Stimulated activated CD8-positive, alpha-beta memory T cell treated with anti-CD3 and anti-CD28 coated beads, Interleukin-2, amount 100 ng/mL, for 1 hour (primary cell): ENCODE measurements at places on chromosomes 1 and 21.

DNA sequence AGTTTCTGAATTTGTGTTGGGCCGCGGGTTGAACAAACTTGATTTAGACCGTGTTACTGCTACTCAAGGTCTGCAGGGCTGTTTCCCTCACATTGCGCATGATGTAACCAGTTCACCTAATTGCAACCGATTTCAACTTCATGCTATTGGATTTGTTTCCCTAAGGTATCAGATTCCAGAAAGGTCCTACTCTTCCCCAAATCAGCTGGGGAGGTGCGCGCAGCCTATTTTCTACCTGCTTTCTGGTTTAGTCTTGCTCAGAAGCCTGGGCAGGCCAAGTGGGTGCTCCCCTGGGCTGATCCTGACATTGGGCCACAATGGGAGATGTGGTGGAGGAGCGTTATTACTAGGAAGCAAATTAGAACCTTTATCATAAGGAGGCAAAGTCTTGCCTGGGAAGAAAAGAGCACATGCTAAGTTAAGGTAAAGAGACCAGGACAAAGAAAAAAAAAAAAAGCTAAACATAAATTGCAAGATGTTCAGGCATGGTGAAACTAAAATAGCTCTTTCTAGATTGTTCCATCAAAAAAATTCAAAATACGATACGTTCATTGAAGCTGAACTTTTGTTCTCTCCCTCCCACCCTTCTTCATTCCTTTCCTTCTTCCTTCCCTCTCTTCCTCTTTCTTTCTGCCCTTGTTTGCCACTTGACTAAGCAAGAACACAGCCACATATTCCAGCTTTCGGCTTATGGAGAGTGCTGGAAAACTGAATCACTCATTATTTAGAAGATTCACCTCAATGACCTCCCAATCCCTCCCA is 28.8 kb upstream of the TARBP1 start:
- DNase-seq: no peak

- DNase-seq: no peak
These were observed 134.7 kb downstream of the FAM78B start for GRCh38 chr1:166031932-166032571.

- DNase-seq: no peak
These were observed 610 bp downstream of the WDR26 start for GRCh38 chr1:224433701-224434672.

DNA sequence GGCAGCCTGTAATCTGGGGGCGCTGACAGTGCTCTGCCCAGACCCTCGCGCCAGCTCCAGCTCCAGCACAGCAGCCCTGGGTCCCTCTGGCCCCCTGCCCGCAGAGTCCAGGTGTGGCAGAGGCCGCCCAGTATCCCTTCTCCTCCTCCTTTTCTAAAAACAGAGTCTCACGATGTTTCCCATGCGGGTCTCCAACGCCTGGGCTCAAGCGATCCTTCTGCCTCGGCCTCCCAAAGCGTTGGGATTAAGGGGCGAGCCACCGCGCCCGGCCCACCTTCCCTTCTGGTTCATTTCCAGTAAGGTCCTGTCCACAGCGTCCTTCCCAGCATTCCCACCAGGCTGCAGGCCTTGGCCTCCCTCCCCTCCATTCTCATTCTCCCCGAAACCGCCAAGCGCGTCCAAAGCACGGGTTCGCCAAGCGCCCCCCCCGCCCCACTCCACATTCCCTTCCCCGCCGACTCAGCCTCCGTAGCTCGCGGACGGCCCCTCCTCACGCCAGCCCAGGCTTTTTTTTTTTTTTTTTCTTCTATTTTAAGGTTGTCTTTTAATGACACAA is 2.0 kb upstream of the PCBP3 start:
- no peak for DNase-seq

- no peak for DNase-seq
These were observed 39.2 kb upstream of the SERBP1 start for GRCh38 chr1:67469431-67469830.

DNA sequence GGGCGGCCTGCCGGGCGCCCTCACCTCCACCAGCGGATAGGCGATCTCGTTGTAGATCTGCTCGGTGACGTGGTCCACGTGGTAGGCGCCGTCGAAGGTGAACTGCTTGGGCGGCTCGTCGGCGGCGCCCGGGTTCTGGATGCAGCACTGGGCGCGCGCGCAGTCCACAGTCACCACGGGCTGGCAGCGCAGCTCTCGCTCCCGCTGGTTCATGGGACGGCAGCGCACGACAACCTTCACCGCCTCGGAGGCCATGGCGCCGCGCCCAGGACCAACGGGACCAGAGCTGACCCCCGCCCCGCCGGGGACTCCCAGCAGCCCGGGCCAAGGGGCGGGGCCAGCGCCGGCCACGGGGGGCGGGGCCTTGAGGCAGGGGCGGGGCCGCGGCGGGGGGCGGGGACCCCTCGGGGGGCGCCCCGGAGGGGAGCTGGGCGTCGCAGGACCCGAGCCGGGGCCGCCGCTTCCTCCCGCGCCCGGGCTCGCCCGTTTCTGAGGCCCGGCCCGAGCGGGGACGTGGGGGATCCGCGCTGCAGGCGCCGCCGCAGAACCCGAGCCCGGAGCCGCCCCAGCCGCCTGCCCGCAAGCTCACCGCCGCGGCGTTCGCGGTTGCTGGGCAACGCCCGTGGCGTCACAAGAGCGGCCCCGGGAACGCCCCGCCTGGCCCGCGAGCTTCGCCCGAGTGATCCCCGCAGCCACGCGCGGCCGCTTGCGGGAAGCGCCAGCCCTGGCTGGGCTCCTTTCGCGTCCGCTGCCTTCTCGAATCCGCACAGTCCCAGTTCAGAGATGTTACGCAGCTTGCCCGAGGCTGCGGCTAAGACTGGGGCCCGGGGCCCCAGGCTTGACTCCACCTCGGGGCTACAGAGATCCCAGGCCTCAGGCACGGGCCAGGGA is at the start of gene KIF17:
TSS of gene KIF17 (minus strand) at position 556 of the 891 bp plus-strand sequence. CDS start at position 255, 301 bp downstream.
- peak; percentile 34 for DNase-seq

DNA sequence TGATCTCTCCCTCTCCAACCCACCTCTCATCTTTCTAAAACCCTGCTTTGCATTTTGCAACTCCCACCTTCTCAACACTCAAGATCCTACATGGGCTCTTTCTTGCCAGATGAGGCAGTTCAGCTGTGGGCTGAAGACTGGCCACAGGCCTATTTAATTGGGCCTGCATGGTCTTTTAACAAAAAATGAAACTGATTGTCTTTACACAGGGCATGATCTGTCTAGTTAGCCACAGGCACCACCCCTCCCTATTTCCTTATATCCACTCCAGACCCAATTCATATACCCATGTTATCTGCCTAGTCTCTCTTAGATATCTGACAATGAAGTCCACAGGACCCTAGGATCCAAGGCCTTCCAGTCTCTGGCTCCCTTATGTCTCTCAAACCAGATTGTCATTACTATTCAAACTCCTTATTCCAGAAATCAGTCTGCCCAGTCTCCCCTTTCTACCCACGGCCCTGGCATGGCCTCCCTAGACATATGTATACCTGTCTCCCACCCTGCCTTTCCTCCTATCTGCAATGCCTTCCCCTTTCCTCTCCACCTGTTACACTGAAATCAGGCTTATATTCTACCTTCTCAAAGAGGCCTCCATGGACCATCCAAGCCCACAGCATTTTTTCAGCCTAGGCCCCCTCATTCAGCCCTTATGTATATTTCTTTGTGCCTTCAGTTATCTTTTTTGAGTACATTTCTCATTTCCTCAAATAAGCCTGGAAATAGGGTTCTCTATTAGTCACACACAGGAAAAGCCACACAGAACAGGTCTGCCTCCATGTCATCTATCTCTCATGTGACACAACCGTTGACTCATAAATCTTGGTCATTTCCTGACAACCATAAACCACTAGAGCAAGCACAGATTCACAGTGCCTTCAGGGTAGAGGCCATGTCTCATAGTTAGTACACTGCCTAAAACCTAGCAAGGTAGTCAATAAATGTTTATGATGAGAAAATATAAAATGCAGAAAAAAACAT is 39.0 kb downstream of the LPAR3 start:
- no peak for DNase-seq

GRCh38 chr1:246726881-246727280 is 2.7 kb downstream of the SCCPDH start:
- no peak for DNase-seq

DNA sequence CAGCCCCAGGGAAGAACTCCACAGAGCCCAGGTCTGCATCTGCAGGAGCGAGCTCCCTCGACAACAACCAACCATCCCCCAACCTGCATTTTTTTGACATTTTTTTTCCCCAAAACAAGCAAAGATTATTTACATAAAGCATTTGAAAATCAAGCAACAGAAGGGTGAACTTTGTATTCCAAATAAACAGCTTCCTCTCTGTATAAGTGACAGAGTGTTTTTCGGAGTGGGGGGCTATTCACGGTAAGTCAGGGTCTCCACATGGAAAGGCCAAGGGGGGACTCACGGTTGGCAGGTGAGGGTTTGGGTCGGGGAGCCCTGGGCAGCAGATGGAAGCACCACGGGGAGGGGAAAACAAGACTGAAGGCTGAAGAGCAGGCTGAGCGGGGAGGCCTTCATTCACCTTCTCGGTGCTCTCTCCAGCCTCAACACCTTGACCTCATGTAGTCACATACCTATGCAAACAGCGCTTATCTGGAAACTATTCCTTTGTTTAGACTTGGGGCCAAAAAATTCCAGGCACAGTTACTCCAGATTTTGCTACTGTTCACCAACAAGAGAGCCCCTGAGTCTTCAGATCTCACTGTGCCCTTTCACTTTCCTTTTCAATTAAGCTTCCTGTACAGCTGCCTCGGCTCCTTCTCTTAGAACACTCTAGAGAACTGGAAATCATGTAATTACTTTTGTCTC is 27.6 kb downstream of the C2CD2 start:
- no peak for DNase-seq
